ENCODE measurements at places on chromosomes 13 and 19.
A peak's percentile ranks its signal among the peaks of the same experiment; 100 is the strongest.

DNA sequence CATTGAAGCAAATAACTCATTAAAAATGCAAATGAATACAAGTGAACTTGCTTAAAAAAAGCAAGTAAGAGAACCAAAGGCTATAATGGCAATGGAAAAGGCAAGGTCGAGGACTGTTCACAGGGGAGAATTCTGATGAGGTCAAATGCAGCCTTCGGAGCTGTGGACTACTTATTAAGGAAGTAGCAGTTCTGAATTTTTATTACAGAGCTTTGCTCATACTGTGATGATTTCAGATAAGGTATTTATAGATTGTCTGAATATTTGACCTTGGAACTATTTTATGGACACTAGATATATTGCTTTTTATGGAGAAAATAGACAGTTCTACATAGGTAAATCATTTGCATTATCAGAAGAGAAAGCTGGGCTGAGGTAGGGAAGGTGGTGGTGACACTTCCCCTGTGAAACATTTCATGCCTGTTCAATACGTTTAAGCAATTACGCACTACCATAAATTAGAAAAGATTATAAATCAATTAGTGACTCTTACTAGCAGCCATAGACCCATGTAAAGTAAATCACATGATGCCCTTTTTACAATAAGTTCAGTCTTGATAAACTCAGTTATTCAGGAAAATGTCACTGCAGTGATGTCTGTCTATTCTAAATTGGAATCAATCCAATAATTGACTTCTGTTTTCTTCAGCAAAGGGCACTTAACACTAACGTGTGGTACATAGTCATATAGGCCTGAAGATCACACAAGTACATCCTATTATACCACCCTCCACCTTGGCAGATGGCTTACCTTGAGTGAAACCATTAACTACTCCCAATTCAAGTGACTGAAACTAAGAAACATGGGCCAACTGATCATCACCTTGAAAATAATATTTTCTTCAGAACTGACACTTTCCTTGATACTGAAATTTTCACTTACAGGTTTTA is 260.0 kb downstream of the KLF12 start:
- DNase-seq: no peak

DNA sequence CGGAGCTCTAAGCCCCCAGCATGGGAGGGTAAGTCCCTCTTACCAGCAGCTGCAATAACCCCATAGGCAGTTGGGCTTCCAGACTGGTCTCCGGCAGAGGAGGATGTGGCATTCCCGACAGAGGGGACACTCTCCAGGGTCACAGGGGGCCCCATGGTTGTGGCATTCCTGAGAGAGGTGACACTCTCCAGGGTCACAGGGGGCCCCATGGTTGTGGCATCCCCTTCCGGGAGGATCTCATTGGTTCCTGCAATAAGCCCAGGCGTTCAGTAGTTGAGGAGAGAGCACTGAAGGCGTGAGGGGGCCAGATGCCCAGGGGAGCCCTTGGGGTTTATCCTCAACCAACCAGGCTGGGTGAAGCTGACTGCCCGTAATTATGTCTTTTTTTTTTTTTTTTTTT is 5.4 kb downstream of the CD320 start:
- no peak for DNase-seq

- DNase-seq: no peak
Observed at GRCh38 chr13:40407567-40407966, 258.9 kb downstream of the FOXO1 start.

DNA sequence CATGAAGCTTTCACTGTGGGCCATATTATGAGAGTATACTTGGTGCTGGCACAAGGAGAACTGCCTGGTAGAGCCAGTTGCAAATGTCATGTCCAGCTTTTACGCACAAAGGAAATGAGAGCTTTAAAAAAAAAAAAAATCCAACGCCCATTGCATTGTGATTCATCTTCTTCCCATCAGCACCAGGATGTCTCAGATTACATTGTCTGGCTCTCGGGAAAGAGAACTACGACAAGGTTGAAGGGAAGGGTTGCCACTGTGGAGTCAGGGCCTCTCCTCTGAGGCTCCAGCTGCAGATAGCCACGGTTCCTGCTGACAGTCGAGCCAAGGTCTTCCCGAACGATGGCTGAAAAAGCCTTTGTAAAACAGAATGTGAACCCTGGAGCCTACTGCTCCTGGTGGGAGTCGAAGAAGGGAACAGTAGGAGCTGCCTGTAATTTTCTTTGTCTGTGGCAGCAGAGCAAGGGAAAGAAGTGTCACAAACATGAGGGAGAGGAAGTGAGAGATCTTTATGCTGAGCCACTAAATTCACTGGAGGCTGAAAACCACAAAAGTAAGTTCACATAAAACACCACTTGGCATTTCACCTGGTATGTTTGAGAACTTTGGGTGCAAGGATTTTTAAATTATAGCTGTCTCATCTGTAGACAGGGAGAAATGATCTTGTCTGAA is 704.7 kb downstream of the DIAPH3 start:
- no peak for DNase-seq

DNA sequence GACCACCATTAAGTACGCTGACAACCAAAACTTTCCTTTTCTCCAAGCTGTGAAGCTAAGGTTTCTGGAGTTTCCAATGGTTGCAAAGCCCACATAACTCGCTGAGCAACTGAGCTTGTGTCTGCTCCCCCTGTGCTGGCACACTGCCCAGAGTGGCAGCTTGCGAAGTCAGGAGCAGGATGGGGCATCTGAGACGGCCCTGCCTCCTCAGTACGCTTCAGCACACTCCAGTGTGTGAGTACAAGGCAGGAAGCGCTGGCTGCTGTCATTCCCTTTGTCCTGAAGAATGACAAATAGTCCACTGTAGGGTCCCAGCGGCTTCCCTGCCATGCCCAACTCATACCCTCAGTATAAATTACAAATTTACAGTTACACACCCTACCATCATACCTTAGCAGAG is 51.5 kb downstream of the SKA3 start:
- peak; percentile 65 for DNase-seq

GRCh38 chr19:19443902-19444680 is 38.6 kb downstream of the GATAD2A start:
- no peak for DNase-seq

DNA sequence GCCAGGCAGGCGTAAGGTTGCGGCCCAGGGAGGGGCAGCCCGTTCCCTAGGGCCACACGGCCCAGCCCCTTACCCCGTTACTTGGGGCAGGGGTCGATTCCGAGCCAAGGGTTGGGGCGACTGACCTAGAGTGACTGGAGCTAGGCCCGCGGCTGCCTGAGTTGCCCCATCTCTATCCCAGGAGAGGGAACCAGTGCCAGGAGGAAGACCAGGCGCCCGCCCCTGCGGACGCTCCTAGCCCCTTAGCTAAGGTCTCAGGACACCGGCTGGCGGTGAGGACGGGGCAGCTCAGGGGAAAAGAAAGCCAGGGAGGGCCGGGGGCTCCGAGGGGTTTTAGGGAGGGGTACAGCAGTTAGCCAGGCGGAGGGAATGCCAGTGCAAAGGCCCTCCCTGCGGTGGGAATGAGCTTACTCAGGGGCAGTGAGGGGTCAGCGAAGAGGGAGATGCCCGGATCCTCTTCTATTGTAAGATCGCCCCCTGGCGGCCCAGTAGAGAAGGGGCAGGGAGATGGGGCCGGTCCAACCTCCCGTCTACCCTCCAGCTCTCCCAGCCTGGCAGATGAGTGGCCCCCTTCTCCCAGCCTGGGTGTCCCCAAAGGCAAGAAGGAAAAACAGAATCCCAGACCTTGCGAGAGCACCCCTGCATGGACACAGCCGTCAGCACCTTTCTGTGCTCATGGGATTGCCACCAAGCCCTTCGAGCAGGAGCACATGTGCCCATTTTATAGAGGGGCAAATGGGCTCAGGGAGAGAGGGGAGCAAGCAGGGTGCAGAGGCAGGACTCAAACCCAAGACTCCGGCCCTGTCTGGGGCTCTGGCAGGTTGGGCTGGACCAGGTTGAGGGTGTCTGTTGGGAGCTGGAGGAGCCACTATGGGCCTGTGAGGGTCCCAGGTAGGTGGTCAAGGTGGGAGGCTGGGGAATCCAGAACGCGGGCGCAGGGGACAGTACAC is 16.3 kb downstream of the CILP2 start:
- no peak for DNase-seq

- DNase-seq: no peak
Observed at GRCh38 chr19:55980415-55980814, 6.2 kb upstream of the NLRP5 start.

GRCh38 chr13:104868806-104869205 is 1666.7 kb downstream of the EFNB2 start:
- no peak for DNase-seq

DNA sequence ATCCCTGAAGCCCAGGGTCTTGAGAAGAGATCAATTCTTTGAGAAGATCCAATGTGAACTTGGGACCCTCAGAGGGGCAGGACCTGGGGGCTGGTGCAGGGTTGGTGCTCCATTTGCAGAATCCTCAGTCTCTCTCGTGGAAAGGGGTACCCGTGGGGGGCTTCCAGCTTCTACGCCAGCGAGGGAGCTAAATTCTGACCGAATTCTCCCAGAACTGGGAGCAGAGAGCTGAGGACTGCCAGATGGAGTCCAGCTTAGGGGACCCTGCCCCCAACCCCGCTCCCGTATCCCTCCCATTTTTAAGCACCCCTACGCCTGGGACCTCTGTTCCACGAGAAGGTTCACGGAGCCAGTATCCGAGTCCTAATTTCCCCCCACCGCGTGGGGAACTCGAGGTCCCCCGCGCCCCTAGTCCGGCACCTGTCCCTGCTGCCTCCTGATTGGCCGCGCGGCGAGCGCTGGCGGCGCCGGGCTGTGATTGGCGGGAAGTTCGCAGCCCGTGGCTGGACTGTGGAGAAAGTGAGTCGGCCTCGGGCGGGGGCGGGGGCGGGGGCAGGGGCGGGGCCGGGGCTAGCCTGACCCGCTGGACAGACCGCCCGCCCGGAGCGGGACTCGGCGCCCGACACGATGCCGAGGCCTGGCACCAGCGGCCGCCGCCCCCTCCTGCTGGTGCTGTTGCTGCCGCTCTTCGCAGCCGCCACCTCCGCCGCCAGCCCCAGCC is 4.4 kb upstream of the LTBP4 start:
- DNase-seq: no peak

- no peak for DNase-seq
Observed at GRCh38 chr13:20738616-20739015, 35.1 kb downstream of the IL17D start.

GRCh38 chr13:80086304-80086721 is 254.6 kb downstream of the SPRY2 start:
- DNase-seq: no peak

DNA sequence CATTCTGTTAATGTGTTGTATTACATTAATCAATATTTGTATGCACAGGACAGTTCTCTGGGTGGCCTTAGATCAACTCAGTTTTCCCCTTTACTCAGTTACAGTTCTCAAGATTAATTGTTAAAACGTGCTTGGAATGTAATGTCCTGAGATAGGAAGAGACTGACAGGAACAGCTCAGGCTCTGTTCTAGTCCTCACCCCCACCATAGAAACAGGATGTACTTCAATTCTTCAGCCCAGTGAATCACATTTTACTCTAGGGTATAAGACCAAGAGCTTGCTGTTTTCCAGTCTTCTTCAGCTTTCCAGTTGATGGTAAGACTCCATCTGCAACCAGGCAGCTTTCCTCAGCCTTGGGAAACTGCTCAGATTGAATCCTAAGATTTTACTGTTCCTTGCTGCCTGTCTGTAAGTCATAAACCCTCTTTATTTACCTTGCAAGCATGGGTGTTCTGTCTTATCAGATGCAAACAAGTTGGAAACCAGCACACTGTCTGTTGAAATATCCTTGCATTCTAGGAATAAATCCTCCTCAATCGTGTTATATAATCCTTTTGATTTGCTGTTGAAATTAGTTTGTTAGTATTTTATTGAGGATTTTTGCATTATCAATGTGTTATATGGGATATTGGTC is 836.9 kb upstream of the PCDH9 start:
- no peak for DNase-seq

- DNase-seq: no peak
Observed at GRCh38 chr13:48132961-48133360, 38.1 kb upstream of the MED4 start.

DNA sequence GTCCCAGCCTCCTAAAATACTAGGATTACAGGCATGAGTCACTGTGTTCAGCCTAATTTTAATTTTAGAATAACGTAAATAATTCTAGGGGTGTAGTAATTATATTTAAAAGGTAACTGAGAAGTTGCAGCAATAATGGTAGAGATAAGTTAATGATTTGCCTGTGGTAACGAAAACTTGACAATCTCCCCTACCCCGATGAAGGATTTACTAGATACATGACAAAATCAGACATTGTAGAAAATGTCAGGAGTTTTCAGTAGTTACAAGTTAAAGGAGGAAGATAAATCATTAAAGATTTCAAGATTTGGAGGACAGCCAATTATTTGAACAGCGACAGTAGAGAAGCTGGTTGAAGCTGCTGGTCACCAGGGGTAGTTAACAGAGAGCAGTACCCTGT is 652.2 kb upstream of the PCDH20 start:
- DNase-seq: no peak

- DNase-seq: no peak
Observed at GRCh38 chr19:31096935-31097545, 252.2 kb downstream of the TSHZ3 start.

DNA sequence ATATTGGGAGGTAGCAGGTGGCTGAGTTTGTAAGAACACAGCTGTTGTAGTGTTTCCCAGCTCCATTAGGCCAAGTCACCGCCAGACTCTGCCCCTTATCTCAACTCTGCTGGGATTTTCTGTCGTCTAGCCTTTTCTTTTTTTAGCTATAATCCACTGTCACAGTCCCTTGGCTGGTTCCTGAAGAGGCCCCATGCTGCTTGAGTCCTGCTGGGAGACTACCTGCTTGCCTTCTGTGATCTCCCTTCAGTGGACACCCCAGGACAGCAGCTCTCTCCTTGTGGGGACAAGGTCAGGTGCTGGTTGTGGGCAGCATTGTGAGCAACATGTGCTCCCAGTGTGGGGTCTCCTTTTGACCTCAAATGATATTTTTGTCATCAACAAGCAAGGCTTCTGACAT is 195.0 kb upstream of the ATXN8OS start:
- DNase-seq: no peak

DNA sequence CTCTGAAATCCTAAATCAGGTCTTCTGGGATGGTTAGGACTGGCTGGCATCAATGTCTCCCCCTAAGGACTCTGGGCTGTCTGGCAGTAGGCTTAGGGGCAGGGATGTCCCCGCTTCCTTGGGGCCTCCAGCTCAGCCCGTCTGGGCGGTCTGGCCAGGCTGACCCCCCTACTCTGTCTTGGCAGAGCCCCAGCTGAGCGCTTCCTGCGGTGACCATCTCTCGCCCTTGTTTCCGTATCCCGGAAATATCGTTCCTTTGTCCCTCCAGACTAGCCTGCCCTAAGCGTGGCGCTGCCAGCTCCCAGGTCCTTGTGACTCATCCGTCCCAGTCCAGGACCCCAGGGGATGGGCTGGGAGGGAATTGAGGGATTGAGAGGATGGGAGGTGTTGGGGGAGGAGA is 11.3 kb downstream of the GTPBP3 start:
- DNase-seq: no peak

Data from NCI-H187 (cell line).